ENCODE measurements at places on chromosomes 12 and 14.

- DNase-seq = no peak
Measured at GRCh38 chr14:93100100-93100499, 15.6 kb downstream of the ITPK1 start.

GRCh38 chr14:81392976-81393643, 7.0 kb downstream of the STON2 start:
- DNase-seq = no peak

GRCh38 chr12:106131676-106132075, 7.1 kb downstream of the NUAK1 start:
- no peak for DNase-seq

GRCh38 chr12:45801625-45802024, 72.1 kb downstream of the ARID2 start:
- no peak for DNase-seq

- DNase-seq = peak; percentile 71
Measured at GRCh38 chr12:57086493-57087009, 2.4 kb upstream of the NAB2 start.

- DNase-seq = no peak
Measured at GRCh38 chr12:93379326-93379980, 1.7 kb downstream of the NUDT4 start.

DNA sequence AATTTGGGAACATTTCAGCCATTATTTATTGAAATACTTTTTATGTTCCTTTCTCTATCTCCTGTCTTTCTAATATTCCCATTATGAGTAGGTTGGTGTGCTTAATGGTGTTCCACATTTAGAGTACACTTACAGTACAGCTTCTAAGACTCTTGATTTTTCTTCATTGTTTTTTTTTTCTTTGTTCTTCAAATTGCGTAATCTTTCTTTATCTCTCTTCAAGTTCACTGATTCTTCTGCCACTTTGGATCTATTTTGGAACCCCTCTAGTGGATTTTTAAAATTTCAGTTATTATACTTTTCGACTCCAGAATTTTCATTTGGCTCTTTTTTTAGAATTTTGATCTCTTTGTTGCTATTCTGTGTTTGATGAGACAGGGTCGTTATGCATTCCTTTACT, 157.7 kb downstream of the ADGRD1 start:
- no peak for DNase-seq

GRCh38 chr12:49089821-49090773, 4.5 kb downstream of the DHH start:
- DNase-seq = no peak

DNA sequence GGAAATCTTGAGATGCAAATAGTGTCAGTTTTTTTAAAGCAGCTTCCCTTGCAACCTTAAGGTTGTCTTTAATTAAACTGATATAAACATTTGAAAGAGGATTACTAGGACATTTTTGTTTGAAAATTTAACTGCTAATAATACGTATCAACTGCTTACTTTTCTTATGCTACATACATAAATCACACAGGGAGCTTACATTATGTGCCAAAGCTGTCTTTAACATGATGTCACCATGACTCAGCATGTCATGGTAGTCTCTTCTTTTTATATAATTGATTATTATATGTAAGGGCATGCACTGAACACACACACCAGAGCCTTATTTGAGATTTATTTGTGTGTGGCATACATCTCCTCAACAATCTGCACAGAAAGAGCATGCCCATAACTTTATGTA, 63.0 kb upstream of the PTHLH start:
- no peak for DNase-seq

GRCh38 chr14:53621433-53621832, 335.2 kb downstream of the BMP4 start:
- no peak for DNase-seq

DNA sequence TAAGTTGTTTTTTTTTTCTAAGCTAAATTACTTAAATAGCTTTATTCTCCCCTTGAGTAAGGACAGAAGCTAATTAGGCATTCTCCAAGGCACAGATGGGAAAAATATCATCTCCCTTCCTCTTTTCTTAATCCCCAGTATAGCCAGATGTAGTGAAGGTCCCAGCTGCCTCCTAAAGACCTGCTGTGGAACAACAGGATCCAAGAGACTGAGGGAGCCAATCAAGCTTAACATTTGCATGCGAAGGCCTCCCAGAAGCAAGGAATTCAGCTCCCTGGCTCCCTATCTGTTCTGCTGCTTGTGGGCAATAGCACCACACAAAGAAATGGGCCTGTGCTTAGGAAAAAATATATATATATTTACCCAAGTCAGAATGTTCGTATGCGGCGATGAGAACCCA, 255.2 kb downstream of the SYT1 start:
- DNase-seq = no peak

GRCh38 chr12:21516281-21516680, 9.8 kb upstream of the SPX start:
- no peak for DNase-seq

DNA sequence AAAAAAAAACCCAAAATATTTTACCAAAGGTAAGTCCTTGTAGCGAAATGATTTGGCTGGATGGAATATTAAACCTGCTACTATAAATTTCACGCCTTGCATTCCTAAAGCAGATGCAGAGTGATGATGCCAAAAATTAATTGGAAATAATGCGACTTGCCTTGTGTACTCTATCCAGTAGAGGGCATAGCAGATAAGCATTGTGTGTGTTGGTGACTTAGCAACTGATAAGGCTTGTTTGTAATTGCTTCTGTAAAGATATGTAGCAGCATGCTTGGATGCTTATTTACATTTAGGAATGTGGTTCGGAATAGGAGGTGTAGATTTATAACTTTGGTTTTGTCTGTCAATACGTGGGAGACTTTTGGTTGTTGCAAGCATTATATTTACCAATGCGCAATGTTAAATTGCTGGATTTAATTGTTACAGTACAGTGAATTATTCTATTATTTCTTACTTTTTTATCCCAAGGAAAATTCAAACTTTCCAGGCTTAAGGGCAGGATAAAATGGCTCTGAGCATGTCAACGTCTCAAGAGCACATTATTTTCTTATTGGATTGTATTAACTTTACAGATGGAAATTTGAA, 80.5 kb downstream of the TMEM260 start:
- DNase-seq = peak; percentile 31
